Activated CD4-positive, alpha-beta T cell treated with anti-CD3 and anti-CD28 coated beads for 24 hours (primary cell): ENCODE measurements at places on chromosomes 5 and 9.

DNA sequence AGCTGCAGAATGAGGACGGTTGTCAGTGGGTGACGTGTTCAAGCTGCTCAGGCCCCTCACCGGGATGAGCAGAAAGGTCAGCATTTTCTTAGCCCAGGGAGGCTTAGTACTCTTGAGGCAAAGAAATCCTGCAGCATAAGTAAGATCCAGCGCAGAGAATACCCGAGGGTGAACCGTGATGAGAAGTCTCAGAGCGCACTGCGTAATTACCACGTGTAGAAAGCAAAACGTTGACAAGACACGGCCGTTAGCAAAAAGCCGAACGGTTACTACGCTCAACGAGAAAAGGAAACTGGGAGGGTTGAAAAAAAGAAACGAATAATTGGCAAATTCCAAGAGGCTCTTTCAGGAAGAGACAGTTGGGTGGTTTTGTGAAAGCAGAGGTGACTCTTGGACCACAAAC lies 104.0 kb downstream of the COL23A1 start:
- no peak for DNase-seq

GRCh38 chr5:65970481-65971367 lies 44.3 kb downstream of the ERBIN start:
- no peak for DNase-seq

- DNase-seq = no peak
Measured at GRCh38 chr9:134384811-134385479, 58.7 kb downstream of the RXRA start.

DNA sequence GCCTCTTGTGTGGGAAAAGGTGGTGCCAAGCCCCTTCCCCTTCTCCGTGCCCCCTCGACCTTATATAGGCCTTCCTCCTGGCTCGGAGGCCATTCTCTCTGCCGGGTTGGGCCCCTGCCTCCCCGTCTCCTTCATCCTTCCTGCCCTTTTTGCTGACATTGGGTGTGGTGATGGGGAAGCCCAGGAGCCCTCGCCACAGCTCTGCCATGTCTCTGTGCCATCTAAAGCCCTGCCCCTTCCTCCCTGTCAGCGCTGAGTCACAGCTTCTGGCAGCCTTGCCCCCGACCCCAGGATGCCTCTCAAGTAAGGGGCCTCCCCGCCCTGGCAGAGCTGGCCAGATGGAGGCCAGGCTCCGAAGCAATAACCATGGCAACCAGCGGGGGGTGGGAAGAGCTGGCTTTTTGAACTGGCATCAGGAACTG lies 30.4 kb downstream of the JADE2 start:
- peak; percentile 79 for DNase-seq

GRCh38 chr5:62386824-62387223 lies 16.9 kb downstream of the DIMT1 start:
- no peak for DNase-seq
